ENCODE measurements at places on chromosomes 7 and 10. TPM values are rescaled to one million over a fixed set of nuclear protein-coding genes. Genes with fewer than 3 reads are reported as not detected.

DNA sequence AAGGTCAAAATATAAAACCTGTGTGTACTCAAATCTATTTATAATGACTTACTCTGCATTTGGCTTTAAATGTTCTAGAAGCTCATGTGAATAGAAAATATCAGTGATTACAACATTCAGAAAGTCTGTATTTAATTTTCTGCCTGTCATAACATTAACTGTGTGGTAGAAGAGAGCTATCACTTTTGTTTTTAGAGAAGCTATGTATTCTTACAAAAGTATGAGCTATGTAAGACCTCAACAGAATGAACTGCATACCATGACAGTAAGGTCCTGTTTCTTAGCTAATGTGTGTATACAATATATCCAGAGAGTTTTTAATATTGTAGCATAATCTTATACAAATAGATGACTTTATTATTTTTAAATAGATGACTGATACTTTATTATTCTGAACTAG, 61.5 kb downstream of the PTN start:
- no peak overlapping the region for H3K4me3 ChIP-seq
- H3K36me3 ChIP-seq = no peaks in the 10 kb centered on the region
- H3K27me3 ChIP-seq = no peaks in the 10 kb centered on the region

DNA sequence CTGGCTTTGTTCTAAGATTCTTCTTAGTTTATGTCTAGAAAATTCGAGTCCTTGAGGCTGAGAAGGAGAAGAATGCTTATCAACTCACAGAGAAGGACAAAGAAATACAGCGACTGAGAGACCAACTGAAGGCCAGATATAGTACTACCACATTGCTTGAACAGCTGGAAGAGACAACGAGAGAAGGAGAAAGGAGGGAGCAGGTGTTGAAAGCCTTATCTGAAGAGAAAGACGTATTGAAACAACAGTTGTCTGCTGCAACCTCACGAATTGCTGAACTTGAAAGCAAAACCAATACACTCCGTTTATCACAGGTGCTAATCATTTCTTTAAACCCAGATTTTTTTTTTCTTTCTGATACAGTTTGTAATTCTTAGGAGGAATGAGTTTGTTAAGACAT, 6.7 kb downstream of the CEP55 start:
- H3K4me3 ChIP-seq = no peak overlapping the region
- DNase-seq = no peak
- H3K27me3 ChIP-seq = no peaks in the 10 kb centered on the region
- H3K27ac ChIP-seq = no peak overlapping the region

DNA sequence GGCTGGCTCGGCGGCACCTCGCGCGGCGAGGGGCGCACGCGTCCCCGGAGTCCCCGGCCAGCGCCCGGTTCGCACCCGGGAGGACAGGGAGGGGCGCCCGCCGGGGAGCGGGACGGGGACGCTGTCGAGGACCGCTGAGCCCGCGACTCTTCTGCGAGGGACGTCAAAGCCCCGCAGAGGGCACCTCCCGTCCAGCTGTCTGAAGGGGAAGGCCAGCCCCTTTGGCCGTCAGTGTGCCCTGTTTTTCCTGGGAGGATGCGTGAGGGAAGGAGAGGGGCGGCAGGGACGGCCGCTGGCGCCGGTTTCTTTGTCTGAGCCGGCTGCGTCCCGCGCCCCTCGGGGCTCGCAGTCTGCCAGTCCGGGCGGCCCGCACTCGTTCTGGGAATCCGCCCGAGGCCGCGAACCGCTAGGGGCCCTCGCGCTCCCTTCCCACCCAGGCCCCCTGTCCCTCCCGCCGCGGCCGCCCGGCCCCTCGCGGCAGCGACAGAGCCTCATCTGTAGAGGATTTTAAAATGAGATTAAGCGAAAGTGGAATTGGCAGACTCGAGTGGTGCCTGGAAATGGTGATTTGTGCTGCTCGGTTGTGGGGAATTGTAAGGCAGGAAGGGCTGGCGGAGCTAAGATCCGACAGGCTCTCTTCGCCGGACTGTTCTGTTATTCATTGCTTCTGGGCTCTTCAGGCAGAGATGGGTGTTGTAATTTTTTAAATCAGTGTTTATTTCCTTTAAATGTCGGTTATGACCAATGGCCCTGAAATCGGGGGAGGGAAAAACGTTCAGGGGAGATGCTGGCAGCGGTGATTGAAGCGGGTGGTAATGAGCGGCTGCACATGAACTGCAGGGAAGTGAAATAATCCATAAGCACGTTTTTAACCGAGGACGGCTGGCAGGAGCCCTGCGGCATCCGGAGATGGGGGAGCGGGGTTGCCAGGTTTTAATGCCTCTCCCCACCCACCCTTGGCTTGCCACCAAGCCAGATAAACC, 618 bp upstream of the RELN start:
- H3K27ac ChIP-seq = no peak overlapping the region
- peaks cover 1% of the 10 kb centered on the region for H3K36me3 ChIP-seq

DNA sequence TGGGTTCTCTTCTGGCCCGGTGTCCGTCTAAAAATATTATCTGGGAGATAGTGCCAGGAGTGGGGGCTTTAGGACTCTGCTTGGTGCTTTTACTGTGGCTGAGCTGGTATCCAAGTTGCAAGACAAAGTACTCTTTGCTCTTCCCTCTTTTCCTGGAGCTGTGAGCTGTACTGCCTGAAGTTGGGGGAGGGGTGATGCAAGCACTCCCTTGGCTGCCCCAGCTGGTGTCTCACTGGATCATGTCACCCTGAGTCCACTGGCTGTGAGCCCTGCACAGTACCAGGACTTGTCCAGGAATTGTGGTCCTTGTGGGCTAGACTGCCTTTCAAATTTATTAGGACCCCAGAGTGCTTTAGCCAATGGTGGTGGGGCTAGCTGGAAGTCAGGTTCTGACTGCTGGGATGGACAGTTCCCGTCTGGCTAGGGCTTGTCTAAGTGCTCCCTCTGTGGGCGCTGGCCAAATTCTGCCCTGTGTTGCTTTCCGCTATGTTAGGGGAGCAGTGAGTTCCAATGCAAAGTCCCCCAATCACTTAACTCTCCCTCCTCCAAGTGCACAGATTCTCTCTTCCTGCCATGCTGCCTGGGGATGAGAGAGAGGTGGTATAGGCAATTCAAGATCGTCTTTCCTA, 13.1 kb downstream of the CC2D2B start:
- no peak for DNase-seq
- H3K4me3 ChIP-seq = no peak overlapping the region
- no peaks in the 10 kb centered on the region for H3K36me3 ChIP-seq
- no peak overlapping the region for H3K27ac ChIP-seq

DNA sequence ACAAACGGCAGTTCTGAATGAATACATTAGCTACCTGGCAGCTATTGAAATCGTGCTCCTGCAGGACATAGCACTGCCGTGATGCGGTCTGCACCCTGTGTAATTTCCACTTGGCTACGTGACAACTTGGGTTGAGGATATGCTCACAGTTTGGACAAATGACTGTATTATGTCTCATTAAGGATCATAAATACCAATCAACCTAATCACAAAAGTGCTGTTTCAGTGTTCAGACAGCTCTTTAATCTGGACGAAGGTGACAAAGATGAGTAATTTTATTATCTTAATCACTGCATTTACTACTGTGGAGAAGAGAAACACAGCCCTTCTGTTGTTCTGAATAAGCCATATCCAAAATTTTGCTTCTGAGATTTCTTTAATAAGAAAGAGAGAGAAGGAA, 210.8 kb upstream of the PFKP start:
- no peak for DNase-seq
- H3K27me3 ChIP-seq = peaks cover 58% of the 10 kb centered on the region
- peaks cover 2% of the 10 kb centered on the region for H3K36me3 ChIP-seq
- no peak overlapping the region for H3K27ac ChIP-seq
- no peaks in the 10 kb centered on the region for H3K4me1 ChIP-seq

Gene ASAH2
- total RNA-seq = 2.7 TPM

Gene INMT
- 70.1 TPM for total RNA-seq

Gene PLPP4
- total RNA-seq = 3.0 TPM

DNA sequence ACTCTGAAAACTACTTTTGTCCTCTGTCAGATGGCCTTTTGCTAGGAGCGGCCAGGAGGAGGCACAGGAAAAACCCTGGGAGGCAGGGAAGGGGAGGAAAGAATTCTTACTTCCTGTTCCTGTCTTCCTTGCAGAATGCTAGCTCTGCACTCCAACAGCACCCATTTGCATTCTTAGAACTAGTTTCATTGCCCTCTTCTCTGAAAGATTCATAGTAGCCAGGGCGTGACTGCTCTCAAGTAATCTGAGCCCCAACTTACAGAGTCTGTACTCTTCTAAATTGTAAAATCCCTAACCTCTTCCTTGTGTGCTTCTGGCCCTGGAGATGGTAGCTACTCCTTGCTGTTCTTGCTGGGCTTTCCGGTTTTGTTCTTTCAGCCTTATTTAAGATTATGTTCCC, 75.3 kb upstream of the STEAP1 start:
- H3K4me1 ChIP-seq = no peaks in the 10 kb centered on the region
- H3K27ac ChIP-seq = no peak overlapping the region
- H3K27me3 ChIP-seq = peaks cover 7% of the 10 kb centered on the region
- DNase-seq = no peak
- H3K36me3 ChIP-seq = no peaks in the 10 kb centered on the region

- H3K36me3 ChIP-seq = peaks cover 31% of the 10 kb centered on the region
- no peak overlapping the region for H3K4me3 ChIP-seq
- no peaks in the 10 kb centered on the region for H3K27me3 ChIP-seq
- H3K27ac ChIP-seq = peak overlapping the region; percentile 36
Observed at GRCh38 chr10:97718659-97719142, 5.2 kb downstream of the MARVELD1 start.

GRCh38 chr10:575402-576129, 113.9 kb downstream of the DIP2C start:
- no peak for DNase-seq
- H3K27ac ChIP-seq = peak overlapping the region; percentile 39

DNA sequence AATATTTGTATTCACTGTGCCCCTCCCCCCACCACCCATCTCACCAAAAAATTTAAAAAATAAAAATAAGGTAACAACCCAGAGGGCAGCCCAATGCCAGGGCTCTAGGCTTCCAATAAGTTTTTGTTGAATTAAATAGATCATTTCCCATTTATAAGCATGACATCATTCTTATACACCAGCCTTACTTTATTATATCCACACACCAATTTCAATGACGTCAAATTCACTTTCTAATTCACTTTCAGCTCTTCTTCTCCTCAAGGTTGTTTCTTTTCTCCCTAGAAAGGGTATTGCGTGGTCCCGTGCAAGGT, 1.2 kb upstream of the DKK1 start:
- H3K27me3 ChIP-seq = no peaks in the 10 kb centered on the region
- peak overlapping the region; percentile 98 for H3K4me3 ChIP-seq
- peaks cover 65% of the 10 kb centered on the region for H3K4me1 ChIP-seq
- no peak for DNase-seq
- peak overlapping the region; percentile 94 for H3K27ac ChIP-seq

Gene EVX1
- not detected for total RNA-seq

DNA sequence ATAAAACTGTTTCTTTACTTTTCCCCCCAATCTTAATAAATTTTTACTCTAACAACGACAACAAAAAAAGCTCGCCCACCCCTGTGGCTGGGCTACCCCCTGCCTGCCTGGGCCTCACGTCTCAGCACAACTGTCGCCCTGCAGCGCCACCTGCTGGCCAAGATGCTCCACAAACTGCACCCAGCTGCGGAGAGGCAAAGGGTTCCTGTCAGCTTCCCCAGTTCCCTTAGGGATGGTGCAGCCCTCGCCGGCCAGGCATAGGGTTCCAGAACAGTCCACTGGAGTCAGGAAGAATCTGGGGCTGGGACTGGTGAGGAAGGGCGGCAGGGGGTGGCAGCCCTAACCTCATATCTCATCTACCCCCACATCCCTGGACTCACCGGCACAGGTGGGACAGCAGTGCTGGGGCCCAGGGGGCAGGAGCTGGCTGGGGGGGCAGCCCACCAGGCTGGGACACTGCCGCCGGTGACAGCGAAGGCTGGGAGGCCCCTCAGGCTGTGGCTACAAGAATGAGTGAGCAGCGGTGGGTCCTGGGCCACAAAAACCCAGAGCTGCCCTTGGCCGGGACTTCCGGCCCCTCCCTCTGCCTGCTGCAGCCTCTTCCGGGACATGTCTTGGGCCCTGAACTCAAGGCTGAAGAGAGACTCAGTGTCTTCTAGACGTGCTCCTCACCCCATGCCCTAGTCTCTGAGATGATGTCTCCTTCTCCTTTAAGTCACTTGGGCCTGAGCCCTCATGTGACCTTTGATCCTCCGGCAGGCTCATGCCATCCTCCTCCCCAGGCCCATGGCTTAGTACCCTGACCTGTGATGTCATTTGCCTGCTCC, 21.2 kb downstream of the ATP6V1F start:
- no peak overlapping the region for H3K4me3 ChIP-seq
- DNase-seq = peak; percentile 91
- no peak overlapping the region for H3K27ac ChIP-seq

DNA sequence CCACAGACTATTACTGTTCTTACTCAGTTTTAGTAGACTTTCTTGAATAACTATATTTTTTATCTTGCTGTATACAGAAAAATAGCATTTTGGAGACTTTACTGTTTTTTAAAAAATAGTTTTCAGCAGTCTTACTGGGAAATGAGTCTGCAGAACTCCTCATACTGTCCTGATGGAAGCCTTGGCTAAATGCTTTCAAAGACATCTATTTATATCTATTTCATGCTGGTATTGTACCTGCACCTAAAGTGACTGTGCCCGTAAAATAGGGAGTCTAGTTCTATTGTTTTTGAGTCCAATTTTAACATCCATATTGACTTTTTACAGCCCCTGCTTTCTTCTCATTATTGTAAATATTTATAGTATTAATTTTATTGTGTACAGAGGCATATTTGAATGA, 288.6 kb upstream of the CDC14C start:
- no peaks in the 10 kb centered on the region for H3K27me3 ChIP-seq
- no peak overlapping the region for H3K27ac ChIP-seq
- DNase-seq = no peak
- no peaks in the 10 kb centered on the region for H3K36me3 ChIP-seq

DNA sequence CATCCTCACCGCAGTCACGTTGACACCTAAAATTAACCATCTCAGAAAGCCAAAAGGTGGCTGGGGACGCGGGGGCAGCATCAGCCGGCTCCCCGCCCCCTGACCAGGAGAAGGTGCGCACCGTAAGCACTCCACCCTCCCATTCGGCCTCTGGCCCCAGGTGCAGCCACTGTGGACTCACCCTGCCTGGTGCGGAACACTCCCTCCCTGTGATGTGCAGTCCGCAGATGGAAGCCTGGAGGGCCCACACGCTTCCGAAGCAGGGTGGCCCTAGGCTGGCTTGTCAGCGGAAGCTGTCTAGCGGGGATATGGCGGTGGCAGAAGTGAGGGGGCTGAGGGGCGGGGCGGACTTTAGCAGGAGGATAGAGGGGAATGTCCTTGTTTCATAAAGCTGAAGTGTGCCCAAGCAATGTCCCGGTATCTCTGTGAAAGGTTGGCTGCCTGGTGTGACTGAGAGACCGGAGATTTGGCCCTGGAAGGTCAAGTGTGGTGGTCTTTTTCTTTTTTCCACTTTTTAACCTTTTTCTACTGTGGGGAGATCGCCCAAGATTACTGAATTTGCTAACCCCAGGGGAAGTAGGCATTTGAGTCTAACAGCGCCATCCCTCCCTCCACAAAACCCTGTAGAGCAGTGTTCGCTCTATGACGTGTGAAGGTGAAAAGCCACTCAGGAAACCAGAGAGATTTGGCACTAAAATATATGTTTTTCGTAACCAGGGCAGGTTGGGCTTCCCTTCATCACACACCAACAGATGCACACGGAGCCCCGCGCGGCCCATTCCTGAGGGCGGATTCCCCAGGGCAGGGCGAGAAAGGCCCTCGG, 74.7 kb downstream of the CXCL12 start:
- H3K27me3 ChIP-seq = peaks cover 3% of the 10 kb centered on the region
- peaks cover 32% of the 10 kb centered on the region for H3K4me1 ChIP-seq
- DNase-seq = no peak
- no peaks in the 10 kb centered on the region for H3K36me3 ChIP-seq

Gene WDR86
- total RNA-seq = not detected

Gene ELN
- total RNA-seq = 8,224 TPM
